ENCODE measurements at places on chromosomes 7 and 10.

DNA sequence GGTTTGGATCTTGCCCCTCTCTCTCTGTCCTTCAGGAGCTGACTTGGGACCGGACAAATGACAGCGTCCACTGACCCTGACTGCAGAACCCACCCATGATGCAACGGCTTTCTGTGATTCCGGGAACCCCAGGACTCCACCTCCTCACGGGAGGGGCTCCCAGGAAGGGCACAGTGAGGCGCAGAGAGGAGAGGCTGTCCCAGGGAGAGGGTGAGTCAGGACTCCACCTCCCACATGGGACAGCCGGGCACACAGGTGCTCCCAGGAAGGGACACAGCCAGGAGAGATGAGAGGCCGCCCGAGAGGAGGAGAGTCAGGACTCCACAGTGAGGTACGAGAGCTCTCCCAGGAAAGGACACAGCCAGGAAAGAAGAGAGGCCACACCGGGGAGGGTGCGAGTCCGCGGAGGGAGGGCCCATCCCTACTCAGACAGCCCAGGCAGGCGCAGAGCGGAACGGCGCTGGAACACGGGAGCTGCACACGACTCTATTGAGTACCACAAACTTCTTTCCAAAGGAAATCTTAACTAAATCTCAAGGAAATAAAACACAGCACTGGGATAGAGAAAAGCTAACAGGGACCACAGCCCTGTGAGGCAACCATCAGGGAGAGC, 162.5 kb downstream of the MAD1L1 start:
- DNase-seq = no peak

DNA sequence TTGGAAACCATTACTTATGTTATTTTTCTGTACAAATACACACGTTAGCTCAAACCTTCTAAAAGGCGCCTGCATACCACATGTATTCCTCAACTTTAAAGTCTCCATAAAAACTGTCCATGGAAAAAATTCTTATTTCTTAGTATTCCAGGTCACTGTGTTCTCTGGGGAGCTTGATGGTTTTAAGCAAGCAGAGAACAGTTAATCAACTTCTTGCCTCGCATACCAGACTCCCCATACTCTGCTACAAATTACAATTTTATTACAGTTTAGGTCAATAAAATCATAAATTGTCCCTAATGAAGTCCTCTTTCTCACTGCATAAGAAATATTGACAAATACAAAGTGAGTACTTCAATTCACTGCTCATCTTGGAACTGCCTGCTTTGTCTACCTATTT, 77.0 kb upstream of the GPR22 start:
- no peak for DNase-seq

- no peak for DNase-seq
These were observed 115.9 kb downstream of the CCNY start for GRCh38 chr10:35452171-35452570.

GRCh38 chr10:124340033-124340760, 78.5 kb downstream of the OAT start:
- DNase-seq = no peak

DNA sequence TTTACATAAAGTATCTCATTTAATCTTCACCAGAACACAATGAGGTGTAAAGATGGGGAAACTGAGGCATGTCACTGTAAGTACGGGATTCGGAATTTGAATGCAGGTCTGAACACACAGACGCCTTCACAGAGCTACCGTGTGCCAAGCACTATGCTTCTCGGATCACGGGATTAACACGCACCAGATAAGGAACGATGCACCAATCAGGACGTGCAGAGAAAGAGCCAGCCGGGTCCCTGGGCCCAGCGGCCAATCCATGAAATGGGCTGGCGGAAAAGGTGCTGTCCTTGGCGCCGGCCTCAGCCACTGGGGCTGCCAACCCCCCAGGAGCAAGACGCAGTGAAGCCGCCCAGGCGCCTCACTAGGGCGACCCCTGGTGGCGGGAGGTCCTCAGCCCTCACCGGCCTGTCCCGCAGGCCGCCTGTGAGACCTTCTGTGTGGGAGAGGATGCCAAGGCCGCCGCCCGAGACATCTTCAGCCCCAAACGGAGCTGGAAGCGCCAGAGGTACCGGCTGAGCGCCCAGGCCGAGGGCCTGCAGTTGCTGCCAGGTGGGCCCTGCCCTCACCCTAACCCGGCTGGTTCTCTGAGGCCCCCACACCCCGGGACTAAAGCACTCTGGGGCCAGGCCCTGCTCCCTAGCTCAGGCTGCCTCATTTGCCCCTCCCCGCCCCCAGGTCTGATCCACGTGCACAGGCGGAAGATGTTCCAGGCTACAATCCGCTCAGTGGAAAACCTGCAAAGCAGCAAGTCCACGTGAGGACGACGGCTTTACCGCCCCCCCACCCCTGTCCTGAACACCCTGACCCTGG, 15.6 kb downstream of the ATG9B start:
- DNase-seq = peak; percentile 36

GRCh38 chr7:14073543-14073942, 84.1 kb upstream of the ETV1 start:
- DNase-seq = no peak

DNA sequence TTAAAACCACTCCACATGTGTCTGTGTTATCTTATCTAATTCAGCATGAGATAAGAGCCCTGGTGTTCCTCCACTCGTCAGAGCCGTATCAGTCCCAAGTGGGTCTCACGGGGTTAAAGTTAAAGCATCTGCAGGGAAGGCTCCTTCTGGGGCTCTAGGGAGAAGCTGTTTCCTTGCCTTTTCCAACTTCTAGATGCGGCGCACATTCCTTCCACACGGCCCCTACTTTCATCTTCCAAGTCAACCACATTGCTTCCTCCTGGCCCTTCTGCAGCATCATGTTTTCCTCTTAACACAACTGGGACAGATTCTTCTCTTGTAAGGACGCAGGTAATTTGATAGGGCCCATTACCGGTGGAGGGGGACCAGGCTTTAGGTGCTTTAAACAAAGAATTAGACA, 620.1 kb upstream of the DPP6 start:
- DNase-seq = no peak

DNA sequence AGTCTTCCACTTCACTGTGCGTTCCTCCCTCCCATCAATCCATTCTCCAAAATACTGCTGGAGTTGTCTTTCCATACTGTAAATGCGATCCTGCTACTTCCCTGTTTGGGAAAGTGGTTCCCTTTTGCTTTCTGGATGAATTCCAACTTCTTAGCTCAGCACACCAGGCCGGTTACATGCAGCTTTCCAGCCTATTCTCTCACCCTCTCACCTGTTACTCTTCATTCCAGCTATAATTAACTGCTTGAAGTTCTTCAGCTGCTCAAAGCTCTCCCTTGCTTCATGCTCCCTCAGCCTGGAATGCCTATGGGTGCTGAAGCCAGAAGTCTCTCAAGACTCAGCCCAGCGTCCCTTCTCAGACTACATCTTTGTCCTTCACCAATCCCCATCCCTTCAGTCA, 6.0 kb upstream of the ZNRF2 start:
- no peak for DNase-seq

DNA sequence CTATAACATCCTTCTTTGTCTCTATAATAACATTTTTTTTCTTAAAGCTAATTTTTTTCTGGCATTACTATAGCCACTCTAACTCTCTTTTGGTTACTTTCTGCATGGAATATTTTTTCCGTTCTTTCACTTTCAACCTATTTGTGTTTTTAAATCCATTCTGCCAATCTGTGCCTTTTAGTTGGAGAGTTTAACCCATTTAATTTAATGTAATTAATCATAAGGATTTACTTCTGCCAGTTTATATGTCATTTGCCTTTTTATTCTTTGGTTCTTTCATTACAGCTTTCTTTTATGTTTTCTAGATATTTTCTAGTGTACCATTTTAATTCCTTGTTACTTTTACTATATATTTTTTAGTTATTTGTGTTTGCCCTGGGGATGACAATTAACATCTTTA, 78.6 kb downstream of the TMEM270 start:
- no peak for DNase-seq

- DNase-seq = no peak
These were observed 591.5 kb upstream of the ANKRD30A start for GRCh38 chr10:36533861-36534260.

DNA sequence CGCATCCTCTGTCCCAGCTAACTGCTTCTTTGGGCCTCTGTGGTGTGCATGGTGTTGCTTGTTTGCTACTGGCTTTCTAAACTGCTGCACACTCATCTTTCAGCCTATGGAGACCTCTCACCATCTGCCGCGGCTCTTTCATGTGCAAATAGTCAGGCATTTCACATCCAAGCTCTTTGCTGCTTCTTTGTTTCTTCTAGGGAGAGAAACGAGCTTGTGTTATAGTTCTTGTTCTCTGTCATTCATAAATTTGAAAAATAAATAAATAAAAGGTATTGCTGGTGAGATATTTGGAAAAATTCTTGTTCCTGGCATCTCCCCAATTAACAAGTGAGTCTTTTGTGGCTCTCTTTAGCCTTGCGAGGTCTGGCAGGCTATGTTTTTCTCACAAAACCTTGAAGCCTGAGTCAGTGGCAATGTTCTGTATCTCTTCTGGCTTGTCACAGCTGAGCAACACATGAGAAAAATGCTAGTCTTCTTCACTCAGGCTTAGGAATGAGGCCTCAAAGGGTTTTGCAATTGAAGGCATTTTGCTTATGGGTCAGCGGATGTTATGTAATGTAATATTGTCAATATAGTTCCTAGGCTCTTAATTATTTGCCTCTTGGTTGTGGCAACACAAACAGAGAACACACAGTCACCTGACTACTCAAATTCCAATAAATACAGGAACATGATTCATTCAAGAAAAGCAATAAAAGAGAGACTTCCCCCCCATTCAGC, 274.0 kb downstream of the FRMD4A start:
- DNase-seq = no peak

- no peak for DNase-seq
These were observed 196.7 kb downstream of the HGF start for GRCh38 chr7:81573128-81573527.

GRCh38 chr7:83697804-83698530, 49.0 kb upstream of the SEMA3E start:
- DNase-seq = no peak

DNA sequence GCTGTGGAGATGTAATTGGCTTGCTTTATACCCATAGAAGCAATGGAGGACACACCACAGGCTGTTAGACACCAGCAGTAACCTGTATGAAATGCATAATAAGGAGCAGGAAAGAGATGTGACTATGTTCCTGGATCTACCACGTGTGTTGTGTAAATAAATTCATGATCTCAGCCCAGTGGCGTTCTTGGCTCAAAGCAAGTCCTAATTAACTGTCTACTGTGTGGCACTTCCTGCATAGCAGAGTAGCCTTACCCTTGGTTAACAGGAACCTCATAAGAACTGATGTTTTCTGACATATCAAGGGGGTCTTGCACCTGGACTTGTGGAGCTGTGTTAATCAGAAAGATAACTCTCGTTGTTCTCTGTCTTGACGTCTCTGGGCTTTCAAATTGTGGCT, 25.7 kb upstream of the FAM180A start:
- DNase-seq = no peak

GRCh38 chr10:110992006-110992800, 72.8 kb downstream of the SHOC2 start:
- no peak for DNase-seq

DNA sequence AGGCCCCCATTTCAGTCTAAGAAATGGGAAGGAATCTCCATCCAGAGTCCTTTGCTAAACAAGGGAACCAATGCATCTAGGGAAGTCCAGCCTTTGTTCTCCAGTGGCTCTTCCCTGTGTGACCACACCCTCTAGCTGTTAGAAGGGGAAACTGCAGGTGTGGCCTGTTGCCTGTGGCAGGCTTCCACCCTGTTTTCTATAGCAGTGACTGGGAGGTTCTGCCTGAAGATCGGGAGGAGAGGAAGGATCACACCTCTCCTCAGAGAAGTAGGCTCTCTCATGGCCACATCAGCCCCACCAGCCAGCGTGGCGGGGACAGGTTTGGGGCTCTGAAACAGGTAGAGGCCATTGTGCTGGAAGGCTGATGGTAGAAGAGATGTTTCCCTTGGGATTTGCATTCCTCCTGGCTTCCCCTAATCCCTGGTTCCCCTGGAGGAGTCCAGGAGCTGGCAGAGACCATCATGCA, 47.7 kb upstream of the TRIM8 start:
- DNase-seq = no peak

DNA sequence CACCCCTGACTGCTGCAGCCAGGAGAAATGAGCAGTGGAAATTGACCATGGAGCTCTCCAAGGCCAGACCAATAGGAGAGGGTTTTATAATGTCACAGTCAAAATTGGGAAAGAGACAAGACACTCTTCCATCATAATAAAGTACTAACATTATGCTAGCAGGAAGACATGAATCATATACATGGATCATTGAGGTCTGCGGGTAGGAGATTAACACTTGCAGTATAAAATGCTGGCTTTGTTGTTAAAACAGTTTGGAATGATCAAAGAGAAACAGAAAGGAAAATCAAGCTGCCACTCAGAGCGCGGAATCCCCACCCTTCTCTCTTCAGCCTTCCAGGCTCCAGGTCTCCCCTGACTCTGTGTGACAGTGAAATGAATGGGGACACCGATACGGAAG, 53.4 kb upstream of the CALN1 start:
- DNase-seq = no peak

GRCh38 chr7:67267914-67268313, 271.3 kb downstream of the TYW1 start:
- DNase-seq = no peak

GRCh38 chr10:128697437-128697836, 571.2 kb upstream of the MKI67 start:
- no peak for DNase-seq

DNA sequence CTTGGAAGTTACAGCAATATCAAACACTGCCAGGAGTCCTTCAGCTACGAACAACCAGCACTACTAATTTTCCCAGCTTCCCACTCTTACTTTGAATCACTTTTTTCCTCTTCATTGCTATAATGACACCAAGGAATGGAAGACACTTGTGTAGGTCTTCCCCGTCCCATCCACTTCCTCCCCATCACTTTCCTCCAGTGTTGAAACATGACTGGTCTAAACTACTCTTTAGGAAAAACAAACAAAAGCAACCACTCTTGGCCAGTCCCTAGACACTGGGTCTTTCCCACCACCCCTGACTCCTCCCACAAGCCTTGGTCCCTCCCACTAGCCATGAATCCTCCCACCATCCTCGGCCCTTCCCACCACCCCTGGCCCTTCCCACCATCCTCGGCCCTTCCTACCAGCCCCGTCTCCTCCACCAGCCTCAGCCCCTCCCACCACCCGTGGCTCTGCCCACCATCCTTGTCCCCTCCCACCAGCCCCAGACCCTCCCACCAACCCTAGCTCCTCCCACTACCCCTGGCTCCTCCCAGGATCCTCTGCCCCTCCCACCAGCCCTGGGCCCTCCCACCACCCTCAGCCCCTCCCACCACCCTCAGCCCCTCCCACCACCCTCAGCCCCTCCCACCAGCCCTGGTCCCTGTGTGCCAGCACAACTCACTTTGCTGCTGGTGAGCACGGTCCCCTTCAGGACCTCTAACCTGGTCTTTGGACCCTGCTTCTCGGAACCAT, 68.5 kb downstream of the CXCL12 start:
- no peak for DNase-seq

DNA sequence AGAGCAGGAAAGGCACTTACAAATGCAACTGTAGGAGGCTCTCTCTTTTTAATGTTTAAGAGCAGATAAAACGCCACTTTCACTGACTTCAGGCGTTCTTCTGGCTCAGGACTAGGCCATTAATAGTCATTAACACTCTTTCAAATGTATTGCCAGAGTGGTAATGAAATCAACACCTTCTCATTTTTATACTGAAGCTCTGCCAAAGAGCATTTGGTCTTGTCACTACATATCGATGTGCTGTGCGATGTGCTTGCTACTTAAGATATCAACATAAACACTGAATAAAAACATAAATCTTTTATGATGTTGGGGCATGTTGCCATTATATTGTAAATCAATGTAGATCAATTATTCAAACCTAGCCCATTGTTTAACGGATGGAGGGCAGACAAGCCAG, 634.7 kb downstream of the ARL4A start:
- DNase-seq = no peak

GRCh38 chr10:132320654-132321469, 11.1 kb upstream of the LRRC27 start:
- no peak for DNase-seq

All from C1 segment of cervical spinal cord (tissue), 14 donors.